SHP77 treated with DMSO at 0.1 percent for 48 hours (cell line): ENCODE measurements at places on chromosomes 7 and 10.
A peak's percentile ranks its signal among the peaks of the same experiment; 100 is the strongest.

DNA sequence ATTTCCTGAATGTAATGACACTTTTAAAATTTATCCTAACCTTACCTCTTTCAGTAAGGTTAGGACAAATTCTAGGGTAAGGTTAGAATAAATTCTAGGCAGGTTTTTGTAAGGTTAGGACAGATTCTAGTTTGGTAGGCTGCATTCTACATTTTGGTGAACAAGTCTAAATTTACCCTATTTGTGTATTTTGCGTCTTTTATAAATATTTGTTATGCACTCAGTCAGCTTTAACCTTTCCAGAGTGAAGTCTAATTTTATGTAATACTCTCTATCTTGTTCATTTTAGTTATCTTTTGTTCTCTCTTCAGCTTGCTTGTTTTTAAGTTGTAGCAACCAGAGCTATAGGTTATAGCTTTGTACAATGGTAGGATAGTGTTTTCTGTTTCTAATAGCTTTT, 54.0 kb downstream of the GLCCI1 start:
- DNase-seq = no peak

- DNase-seq = no peak
Observed at GRCh38 chr7:41979834-41980307, 257.1 kb downstream of the GLI3 start.

DNA sequence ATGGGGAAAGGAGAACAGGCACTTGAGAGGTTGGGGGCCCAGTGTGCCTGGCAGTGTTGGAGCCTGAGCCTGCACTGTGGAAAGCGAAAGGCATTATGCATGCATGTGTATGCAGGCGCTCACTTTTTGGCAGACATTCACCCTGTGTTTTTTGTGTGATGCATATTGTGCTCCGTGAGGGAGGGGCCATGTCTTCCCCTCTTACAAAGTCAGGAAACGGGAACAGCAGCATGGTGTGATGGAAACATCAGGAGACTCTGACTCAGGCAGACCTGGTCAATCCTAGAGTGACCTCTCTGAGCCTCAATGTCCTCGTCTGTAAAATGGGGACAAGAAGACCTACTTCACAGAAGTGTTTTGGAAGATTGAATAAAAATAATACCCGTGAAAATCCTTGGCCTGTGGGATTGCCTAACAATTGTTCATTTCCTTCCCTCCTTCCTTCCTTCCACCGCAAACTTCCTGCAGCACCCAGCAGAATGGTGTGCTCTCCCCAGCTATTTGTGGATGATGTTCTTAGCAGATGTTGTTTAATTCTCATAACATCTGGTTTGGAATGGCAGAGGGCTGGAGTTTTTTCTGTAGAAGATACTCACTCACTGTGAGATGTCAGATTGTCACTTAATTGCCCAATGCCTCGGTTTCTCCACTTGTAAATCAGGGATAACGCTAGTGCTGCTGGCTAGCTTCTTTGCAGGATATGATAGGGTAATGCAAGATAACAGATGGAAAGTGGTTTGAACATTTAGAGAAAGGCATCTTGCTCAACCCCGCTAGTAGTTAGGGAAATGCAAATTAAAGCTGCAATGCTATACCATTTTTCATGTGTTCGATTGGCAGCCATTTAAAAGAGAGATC, 39.8 kb downstream of the CDH23 start:
- DNase-seq = no peak

DNA sequence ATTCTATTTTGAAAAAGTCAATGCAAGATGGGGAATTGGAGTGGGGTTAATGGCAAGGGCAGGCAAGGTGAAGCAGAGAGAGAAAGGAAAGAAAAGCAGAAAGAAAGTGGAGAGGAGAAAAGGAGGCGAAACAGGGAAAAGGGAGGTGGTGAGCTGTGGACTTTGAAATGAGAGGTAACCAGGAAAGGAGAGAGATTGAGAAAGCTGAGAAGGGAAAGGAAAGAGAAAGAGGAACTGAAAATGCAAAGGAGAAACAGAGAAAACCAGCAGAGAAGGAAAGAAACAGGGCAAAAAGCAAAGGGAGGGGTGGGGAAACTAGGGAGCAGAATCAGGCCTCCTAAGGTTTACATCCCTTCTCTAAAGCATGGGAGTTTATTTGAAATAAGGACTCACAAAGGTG, 72.5 kb upstream of the TPK1 start:
- DNase-seq = no peak

- DNase-seq = no peak
Observed at GRCh38 chr7:27091105-27091504, 4.7 kb downstream of the HOXA1 start.

DNA sequence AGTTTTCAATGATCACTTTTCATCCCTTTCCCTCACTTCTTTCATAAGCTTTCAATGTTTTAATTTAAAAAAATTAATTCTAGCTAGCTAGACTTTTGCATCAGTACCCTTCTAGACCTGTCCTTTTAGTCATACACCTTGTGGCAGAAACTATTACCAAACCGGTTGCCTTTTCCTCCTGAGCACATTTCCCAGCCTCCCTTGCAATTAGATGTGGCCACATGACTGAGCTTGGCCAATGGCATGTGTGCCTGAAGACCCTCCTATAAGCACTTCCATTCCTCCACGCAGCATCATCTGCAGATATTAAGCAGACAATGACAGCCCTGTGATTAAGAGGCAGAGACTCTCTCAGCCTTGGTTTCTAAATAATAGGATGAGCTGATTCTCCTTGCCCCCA, 12.3 kb downstream of the DKK1 start:
- no peak for DNase-seq

DNA sequence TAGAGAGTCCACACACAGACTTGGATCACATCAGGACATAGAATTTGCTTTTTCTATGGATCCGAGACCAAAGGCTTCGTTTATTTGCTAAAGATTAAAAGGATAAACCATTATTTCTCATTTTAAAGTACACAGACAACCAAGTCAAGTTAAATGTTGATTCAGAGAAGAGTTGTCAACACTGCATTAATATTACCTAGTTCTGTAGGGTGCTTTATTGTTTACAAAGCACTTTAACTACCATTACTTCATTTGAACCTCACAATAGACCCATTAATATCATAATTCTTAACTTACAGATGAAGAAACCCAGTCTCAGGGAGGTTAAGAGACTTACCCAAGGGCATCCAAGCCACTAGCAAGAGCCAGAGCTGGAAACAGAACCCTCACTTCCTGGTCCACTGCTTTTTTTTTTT, 43.2 kb upstream of the GSAP start:
- DNase-seq = peak; percentile 6

DNA sequence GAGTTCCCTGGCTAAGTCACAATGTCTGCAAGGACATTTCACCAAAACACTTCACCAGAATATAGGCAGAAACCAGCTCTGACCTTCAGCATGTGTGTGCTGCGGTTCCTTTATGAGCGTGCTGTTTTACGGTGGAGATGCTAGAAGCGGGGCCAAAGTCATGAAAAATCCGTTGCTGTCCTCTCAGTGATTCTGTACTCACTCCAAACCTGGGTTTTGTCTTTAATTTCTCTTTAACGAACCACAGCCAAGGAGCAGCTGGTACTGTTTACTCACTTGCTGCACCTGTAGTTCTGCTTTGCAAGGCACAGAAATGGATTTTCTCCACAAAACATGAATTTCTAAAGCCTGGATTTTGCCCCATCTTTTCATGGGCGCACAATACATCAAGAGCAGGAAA, 639.9 kb downstream of the PHTF2 start:
- DNase-seq = no peak

GRCh38 chr10:123404357-123404756, 250.2 kb downstream of the BUB3 start:
- DNase-seq = no peak

GRCh38 chr10:34933676-34934075, 118.6 kb upstream of the PARD3 start:
- DNase-seq = no peak

- DNase-seq = no peak
Observed at GRCh38 chr10:133241501-133242205, 4.0 kb downstream of the VENTX start.
